ENCODE measurements at places on chromosomes 2 and 18.

DNA sequence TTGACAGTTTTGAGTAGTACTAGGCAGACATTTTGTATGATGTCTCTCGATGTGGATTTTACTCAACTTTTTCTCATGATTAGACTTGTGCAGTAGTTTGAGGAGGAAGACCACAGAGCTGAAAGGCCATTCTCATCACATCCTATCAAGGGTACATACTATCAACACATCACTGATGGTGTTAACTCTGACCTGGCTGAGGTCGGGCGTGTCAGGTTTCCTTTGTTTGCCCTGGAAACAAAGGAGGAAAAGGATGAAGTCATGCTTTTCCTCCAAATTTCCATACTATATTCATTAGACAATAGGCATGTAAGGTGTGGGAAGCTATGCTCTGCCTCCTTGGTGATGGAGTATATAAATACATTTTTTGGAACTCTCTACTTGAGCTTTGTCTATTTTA, 211.1 kb downstream of the DSEL start:
- no peak for DNase-seq

GRCh38 chr2:172985139-172985892, 90.3 kb upstream of the MAP3K20 start:
- peak; percentile 54 for DNase-seq

- no peak for DNase-seq
Measured at GRCh38 chr2:230949966-230950873, 25.2 kb upstream of the GPR55 start.

DNA sequence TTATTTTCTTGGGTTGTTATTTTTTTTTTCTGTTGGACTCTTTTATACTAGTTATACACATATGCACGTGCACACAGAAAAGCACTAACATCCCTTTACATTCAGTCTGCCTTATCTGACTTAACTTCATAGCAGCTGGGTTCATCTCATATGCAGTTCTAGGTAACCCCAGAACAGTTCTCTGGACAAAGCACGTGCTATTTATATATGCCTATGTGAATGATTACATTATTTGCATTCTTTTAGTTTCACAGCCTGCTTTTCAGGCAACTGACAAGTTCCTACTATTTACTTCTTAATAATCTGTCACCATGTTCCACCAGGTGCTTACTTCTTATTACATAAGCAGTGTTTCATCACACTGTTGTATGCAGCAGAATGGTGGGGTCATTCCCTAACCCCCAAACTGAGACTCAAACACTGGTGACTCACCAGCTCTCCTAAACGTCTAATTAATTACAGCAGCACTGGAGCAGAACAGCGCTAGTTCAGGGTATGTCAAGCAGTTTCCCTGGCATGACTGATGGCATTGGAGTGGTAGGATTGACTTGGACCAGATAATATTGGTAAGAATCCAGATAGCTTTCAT, 372.8 kb downstream of the CLIP4 start:
- DNase-seq, result no peak

GRCh38 chr18:10732990-10733389, 207.2 kb downstream of the NAPG start:
- DNase-seq, result no peak

DNA sequence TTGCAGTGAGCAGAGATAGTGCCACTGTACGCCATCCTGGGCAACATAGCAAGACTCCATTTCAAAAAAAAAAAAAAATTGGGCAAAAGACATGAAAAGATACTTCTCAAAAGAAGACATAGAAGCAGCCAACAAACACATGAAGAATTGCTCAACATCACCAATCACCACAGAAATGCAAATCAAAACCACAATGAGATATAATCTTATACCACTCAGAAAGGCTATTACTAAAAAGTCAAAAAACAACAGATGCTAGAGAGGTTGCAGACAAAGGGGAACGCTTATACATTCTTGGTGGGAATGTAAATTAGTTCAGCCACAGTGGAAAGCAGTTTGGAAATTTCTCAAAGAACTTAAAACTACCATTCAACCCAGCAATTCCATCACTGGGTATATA, 43.1 kb upstream of the CHAC2 start:
- DNase-seq, result no peak

DNA sequence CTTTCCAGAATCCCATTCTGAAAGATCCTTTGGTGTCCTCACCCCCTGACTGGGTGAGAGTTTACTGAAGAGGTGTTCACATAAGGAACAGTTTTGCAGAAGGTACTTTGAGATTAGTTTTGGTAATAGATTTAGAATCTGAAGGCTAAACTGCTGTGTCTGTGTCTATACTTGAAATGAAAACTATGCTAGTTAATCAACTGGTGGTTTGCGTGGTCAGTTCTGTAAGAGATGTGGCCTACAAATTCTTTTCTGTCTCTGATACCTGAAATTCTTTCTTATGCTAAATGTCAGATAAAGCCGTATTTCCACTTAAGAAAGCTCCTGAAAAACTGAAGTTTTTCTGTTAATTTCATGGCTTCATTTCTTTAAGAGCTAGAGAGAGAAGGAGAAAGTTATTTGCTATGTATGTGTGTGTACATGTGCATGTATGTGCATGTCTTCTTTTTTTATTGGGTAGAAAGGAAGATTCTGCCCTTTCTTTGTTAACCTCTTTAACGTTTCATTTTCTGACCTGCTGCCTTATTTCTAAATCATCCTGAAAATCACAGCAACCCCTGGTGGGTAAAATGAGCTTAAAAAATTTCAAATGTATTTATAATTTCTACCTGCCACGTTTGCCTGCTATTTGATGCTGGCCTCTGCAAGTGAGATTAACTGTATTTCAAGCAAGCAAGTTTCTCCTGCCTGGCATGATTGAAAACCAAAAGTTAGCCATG, 552.0 kb upstream of the NRP2 start:
- no peak for DNase-seq

DNA sequence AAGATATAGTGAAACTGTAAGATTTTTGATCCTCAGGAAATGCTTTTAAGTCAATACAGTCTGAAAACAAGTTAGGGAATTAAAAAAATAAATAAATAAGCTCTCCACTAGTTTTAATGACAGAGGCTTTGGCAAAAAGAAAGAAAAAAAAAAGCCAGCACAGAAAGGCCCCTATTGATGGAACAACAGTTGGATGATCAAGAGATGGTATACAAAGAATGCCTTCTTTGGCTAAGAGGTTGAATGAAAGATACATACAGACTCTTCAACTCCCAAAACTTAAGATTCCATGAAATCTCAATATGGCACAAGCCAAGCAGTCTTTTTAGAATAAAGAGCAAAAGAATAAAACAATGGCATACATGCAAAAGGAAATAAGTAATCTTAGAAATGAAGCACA, 64.0 kb upstream of the GALNT5 start:
- no peak for DNase-seq

DNA sequence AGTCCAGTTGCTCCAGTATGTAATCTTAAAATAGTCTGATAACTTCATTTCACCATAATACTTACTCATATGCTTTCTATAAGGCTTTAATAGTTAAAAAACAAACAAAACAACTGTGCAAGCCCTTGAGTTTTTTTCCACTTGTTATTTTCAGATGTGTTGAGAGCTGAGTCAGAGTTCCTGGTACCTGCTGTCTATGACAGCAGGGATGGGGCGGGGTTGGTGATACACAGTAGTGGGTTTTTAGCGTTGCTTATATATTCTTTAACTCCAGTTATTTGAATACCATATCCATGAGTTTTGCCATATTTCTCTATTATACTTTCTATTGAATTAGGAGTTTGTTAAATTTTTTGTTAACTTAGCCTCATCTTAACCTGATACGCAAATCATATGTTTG, 5.0 kb downstream of the NAPG start:
- DNase-seq, result no peak

- no peak for DNase-seq
Measured at GRCh38 chr2:239385096-239386000, 15.5 kb downstream of the HDAC4 start.

DNA sequence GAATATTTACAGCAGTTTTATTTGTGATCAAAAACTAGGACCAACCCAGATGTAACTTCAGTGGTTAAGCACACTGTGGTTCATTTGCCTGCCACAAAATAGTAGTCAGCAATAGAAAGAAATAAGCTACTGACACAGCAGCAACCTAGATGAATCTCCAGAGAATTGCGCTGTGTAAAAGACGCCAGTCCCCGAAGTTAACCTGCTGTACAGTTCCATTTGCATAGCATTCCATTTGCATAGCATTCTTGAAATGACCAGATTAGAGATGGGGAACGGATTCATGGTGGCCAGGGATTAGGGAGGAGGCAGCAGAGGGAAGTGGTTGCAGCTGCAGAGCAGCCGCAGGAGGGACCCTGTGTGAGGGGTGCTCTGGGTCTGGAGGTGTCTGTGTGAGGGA, 39.3 kb upstream of the NFATC1 start:
- DNase-seq, result no peak

DNA sequence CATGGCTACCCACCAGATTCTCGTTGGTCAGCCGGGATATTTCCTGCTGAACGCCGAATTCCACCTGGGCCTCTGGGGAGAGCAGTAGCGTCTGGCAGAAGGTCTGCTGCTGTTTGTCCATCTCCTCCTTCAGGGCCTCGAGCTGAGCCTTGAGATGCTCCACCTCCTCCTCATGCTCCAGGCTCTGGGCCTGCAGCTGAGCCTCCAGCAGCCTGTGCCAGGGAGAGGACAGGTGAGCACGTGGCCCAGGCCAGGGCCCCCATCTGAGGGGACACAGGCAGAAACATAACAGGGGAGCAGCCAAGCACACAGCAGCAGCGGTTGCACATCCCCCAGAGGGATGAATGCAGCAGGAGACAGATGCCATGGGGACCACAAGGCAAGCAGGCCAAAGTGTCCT, 40.1 kb upstream of the ACAA2 start:
- no peak for DNase-seq

DNA sequence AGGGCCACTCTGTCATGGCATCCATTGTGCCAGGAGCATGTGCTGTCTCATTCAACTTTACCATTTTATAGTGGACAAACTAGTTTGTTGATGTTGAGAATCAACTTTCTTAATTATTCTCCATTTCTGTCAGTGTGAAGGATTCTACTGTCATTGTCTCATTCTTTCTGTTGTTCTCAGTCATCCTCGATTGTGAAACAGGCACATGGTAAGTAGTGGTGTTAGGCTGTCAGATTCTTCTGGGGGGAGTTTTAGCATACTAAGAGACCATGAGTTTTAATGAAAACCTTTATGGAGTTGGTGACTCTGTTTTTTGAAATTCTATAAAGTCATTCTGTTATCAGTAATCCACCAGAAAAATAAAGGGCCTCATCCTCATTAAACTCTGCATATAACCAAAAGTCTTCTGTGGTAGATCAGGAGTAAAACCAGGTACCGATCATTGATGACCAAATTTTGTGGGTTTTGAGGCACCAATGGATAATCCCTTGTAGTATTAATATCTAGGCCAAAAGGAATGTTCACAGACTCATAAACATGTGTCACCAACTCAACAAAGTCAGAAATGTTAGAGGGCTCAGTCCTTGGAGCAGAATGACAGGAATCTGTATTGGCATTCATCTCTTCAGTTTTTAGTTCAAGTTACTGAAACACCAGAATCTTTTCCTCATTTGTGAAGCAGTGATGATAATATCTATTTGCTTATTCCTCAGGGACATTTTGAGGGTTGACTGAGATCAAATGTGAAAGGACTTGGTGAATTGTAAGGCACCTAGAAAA, 73.2 kb downstream of the CERS6 start:
- no peak for DNase-seq

GRCh38 chr18:69752737-69753380, 194.8 kb downstream of the CD226 start:
- no peak for DNase-seq

DNA sequence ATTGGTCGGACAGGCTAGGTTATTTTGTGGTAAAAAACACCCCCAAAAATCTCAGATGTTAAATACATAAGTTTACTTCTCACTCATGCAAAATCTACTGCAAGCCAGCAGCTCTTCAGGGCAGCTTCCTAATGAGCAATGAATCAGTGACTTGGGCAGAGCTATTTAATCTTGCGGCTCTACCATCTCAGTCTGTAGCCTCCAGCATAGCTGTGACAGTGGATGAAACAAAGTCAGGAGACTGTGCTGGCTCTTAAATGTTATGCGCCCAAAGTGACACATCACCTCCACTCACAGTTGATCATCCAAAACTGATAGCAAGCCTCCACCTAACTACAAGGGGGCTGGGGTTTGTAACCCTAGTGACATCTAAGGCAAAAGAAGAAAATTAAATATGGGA, 571.9 kb downstream of the METTL4 start:
- no peak for DNase-seq

DNA sequence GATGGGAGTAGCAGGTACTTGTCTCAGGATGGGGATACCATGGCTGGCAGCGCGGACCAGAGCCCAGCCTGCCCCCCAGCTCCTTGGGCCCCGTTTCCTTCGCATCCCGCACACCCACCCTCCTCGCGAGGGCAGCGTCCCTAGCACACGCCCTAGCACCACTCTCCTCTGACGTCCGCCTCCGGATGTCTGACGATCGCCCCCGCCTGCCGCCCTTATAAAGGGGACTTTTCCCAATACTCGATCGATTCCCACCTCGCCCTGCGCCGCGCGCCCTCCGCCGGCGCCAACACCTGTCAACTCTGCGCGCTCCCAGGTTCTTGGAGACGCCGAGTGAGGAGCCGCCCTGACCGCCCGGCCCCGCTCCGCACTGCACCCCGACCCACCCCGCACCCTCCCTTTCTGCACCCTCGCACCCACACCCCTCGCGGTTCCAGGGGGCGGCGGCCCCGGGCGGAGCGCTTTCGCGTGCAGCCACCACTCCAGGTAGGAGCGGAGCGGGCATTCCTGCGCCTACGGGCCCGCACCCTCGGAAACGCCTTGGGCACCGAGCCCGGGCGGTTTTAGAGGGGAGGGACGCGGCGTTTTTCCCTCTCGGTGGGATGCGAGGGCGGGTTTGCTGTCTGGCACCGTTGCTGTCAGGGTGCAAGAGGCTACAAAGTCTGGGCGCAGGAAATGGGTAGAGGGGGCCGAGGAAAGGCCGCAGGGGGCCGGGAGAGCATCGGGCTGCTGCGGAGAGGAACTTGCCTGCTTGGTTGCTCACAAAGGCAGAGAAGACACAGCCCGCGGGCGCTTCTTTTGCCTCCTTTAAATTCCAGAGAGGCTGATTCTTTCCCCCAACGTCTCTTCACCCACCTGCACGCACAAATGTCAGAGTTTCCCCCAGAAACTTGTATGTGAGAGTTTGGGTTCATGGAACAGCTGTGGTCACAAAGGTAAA, at the start of gene SLC5A7:
SLC5A7 (plus strand) TSS at position 247 of the 940 bp plus-strand sequence. CDS start 1,632 bp downstream, outside the sequence.
- no peak for DNase-seq

- no peak for DNase-seq
Measured at GRCh38 chr2:48709096-48710034, 46.2 kb downstream of the LHCGR start.

DNA sequence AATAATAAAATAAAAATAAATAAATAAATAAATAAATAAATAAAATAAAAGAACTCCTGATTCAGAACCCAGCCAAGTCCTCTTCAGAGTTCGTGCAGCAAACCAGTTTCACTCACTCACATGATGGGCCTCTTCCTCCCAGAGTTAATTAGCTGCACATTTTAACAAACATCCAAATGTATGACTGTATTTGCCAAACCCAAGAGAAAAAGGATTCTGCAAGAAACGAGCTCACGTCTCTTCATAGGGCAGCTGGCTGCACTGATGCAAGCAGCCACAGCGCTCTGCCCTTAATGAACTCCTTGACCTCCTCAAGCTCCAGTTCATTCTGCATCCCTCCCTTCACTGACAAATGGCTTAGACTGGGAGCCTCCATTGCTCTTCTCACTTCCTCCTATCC, 55.1 kb downstream of the MREG start:
- DNase-seq, result peak; percentile 68
